ENCODE measurements at places on chromosomes 7 and 10. TPM values are rescaled to one million over a fixed set of nuclear protein-coding genes. Genes with fewer than 3 reads are reported as not detected.
A peak's percentile ranks its signal among the peaks of the same experiment; 100 is the strongest.

DNA sequence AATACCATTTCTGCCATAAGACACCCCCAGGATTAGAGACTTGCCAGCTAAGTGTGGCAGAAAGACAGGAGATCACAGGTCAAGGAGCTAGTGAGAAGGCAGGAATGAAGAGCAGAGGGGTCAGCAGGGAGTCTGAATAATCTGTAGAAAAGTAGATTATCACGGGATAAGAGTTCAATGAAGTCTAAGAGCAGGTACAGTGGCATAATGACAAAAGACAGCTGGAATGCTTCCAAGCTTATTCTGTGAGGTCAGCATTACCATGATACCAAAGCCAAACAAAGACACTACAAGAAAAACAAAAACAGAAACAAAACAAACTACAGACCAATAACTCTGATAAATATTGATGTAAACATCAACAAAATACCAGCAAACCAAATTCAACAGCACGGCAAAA, 20.8 kb downstream of the PILRA start:
- no peak for DNase-seq
- no peak overlapping the region for H3K4me3 ChIP-seq
- no peaks in the 10 kb centered on the region for H3K36me3 ChIP-seq

DNA sequence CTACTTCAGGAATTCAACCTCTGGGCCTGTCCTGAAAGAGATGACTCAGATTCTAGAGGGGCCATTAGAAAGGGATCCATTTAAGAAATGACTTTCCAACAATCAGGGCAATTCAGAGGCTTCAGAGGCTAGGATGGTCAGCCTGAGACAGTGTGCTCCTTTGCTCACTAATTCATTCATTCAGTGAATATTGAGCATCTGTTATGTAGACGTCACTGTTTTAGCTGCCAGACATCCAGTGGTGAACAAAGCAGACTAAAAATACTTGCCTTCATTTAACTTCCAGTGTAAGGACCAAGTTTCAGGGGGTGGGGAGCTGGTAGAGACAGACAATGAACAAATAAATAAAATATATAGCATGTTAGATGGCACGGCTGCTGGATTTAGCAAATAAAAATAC, 1.6 kb downstream of the KIAA1217 start:
- no peak for DNase-seq
- H3K27me3 ChIP-seq: no peaks in the 10 kb centered on the region
- peaks cover 8% of the 10 kb centered on the region for H3K4me1 ChIP-seq
- H3K4me3 ChIP-seq: no peak overlapping the region
- no peak overlapping the region for H3K27ac ChIP-seq
- H3K36me3 ChIP-seq: no peaks in the 10 kb centered on the region

- H3K4me3 ChIP-seq: no peak overlapping the region
- H3K27ac ChIP-seq: no peak overlapping the region
- no peaks in the 10 kb centered on the region for H3K27me3 ChIP-seq
- H3K4me1 ChIP-seq: no peaks in the 10 kb centered on the region
- DNase-seq: no peak
These were observed 421.4 kb downstream of the GALNT17 start for GRCh38 chr7:71553306-71553705.

DNA sequence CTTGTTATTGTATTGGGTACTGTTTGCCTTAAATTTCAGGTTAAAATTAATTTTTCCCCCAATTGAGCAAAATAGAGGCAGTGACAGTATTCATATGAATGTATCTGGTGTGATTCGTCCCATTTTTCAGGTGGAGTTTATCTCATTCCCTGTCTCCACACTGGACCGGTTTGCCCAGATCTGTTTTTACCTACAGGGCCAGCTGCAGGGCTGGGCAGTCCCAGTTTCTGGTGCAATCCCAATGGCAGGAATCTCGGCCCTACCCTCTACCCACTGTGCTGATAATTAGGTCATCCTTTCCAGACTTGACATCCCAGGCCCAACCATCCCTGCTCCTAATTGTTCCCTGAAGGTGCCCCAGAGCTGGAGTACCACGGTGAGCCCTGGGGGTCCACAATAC, 49.8 kb upstream of the NFE2L3 start:
- no peak overlapping the region for H3K27ac ChIP-seq
- H3K4me3 ChIP-seq: no peak overlapping the region
- no peaks in the 10 kb centered on the region for H3K27me3 ChIP-seq
- no peak for DNase-seq

GRCh38 chr10:73886085-73886529, 11.8 kb upstream of the CAMK2G start:
- H3K4me1 ChIP-seq: peaks cover 2% of the 10 kb centered on the region
- peak; percentile 85 for DNase-seq
- no peaks in the 10 kb centered on the region for H3K36me3 ChIP-seq
- peak overlapping the region; percentile 93 for H3K27ac ChIP-seq
- no peaks in the 10 kb centered on the region for H3K27me3 ChIP-seq

- H3K27me3 ChIP-seq: no peaks in the 10 kb centered on the region
- no peaks in the 10 kb centered on the region for H3K36me3 ChIP-seq
- H3K4me1 ChIP-seq: no peaks in the 10 kb centered on the region
- DNase-seq: no peak
- no peak overlapping the region for H3K27ac ChIP-seq
These were observed 28.2 kb downstream of the ADARB2 start for GRCh38 chr10:1709161-1709560.

GRCh38 chr10:132477398-132478340, 59.9 kb upstream of the INPP5A start:
- H3K27ac ChIP-seq: no peak overlapping the region
- no peaks in the 10 kb centered on the region for H3K4me1 ChIP-seq
- peak; percentile 40 for DNase-seq

DNA sequence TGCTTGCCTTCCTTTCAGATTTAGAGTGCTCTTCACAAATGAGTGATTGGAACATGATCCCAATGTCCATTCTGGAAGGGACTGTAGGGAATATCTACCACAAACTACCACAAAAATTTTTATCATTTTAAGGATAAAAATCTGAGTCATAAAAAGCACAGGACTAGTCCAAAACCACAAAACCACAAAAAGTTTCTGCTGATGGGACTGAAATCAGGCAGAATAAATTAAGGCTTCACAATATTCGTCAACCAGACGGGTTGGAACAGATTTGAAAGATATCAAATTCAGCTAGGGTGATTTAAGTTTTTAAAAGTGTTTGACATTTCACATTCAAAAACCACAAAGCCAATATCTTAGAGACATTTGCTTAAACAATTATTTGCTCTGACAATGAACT, 100.1 kb upstream of the PTN start:
- peaks cover 5% of the 10 kb centered on the region for H3K4me1 ChIP-seq
- no peak overlapping the region for H3K4me3 ChIP-seq
- H3K27ac ChIP-seq: no peak overlapping the region
- H3K27me3 ChIP-seq: no peaks in the 10 kb centered on the region
- H3K36me3 ChIP-seq: no peaks in the 10 kb centered on the region

XRCC2 gene
- 0.57 TPM for total RNA-seq

- no peaks in the 10 kb centered on the region for H3K4me1 ChIP-seq
- no peak for DNase-seq
- no peak overlapping the region for H3K27ac ChIP-seq
- peaks cover 10% of the 10 kb centered on the region for H3K36me3 ChIP-seq
- no peak overlapping the region for H3K4me3 ChIP-seq
- no peaks in the 10 kb centered on the region for H3K27me3 ChIP-seq
These were observed 30.9 kb upstream of the PDLIM1 start for GRCh38 chr10:95321554-95322301.
